ENCODE measurements at places on chromosomes 12 and 14. TPM values are rescaled to one million over a fixed set of nuclear protein-coding genes. Genes with fewer than 3 reads are reported as not detected.

The PRH2 gene
- not detected for total RNA-seq

The CBLN3 gene
- 0.33 TPM for total RNA-seq

The COCH gene
- total RNA-seq, result 9.6 TPM

The DAO gene
- total RNA-seq, result not detected

The METTL25 gene
- 2.6 TPM for total RNA-seq

Measured in body of pancreas (tissue), 4 donors.